ENCODE measurements at places on chromosomes 11 and 22.

GRCh38 chr11:105046898-105047579 is 1.9 kb upstream of the CARD16 start:
- peak; percentile 100 for DNase-seq

DNA sequence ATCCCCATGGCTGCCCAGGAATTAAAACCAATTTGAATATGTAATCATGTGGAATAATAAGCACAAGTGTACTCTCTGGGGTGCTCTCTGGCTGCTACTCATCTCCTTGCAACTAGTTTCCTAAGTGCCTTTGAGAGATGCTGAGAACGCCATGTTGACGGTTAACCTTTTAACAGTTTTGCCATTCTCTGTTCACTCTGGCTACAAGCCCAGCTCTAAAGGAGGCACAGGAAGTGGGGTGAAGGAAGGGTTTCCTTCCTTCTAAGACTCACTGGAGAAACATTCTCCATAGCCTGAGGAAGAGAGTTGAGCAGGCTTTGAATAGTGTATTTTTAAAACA is 122.0 kb upstream of the ZC3H12C start:
- peak; percentile 76 for DNase-seq

- DNase-seq: peak; percentile 28
Observed at GRCh38 chr11:106875013-106875412, 143.3 kb downstream of the GUCY1A2 start.

- no peak for DNase-seq
Observed at GRCh38 chr11:84719935-84720577, 907.1 kb downstream of the DLG2 start.

DNA sequence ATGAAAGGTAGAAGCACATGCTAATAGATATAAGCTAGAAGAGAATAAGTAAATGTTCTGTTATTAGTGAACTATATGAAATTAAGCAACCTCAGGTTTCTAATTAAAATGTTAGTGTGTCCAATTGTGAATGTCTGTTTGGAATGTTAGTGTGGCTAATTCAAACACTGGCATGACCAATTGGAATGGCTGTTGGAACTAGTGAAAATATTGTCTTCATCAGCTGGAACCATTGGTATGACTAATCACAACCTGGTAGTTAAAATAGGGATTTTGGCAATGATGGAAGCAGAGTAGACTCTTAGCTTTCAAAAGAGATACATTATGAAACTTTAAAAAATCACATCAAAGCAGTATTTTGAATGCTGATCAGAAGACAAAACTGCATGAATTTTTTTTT is 66.8 kb downstream of the CYB5R2 start:
- DNase-seq: no peak

- no peak for DNase-seq
Observed at GRCh38 chr22:32692371-32692770, 109.1 kb upstream of the TIMP3 start.

GRCh38 chr11:72680624-72681158 is 6.5 kb upstream of the PDE2A start:
- no peak for DNase-seq

DNA sequence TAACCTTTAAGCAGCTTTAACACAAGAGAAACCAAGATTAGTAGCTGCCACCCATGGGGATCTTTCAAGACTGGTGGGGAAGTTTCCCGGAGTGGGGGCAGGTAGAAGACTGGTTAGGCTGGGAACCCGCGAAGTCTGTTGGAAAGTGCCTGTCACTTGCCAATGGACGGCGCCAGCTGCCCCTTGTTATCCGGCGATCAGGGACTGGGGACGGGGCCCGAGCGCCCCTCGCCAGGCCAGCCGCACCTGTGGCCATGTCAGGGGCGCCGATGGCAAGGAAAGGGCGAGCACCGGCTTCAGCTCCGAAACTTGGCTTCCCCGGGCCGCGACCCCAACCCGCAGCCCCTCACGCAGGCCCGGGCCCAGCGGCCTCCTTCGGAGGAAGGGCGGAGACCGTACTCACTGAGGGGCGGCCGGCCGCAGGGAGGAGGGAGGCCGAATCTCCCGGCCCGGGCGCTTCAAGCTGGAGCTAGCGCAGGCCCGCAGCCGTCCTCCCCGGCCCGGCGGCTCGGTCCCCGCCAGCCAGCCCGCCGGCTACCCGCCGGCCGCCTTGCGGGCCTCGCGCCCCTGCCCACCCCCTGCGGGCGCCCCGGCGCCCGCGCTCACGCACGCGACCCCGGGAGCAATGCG is 539 bp downstream of the EIF4ENIF1 start:
- peak; percentile 41 for DNase-seq

Data from fibroblast of lung (primary cell).